ENCODE measurements at places on chromosomes 5 and 9.

- no peak for DNase-seq
Measured at GRCh38 chr9:94807556-94807955, 81.1 kb downstream of the AOPEP start.

GRCh38 chr9:4788703-4789102, 4.0 kb upstream of the RCL1 start:
- no peak for DNase-seq

DNA sequence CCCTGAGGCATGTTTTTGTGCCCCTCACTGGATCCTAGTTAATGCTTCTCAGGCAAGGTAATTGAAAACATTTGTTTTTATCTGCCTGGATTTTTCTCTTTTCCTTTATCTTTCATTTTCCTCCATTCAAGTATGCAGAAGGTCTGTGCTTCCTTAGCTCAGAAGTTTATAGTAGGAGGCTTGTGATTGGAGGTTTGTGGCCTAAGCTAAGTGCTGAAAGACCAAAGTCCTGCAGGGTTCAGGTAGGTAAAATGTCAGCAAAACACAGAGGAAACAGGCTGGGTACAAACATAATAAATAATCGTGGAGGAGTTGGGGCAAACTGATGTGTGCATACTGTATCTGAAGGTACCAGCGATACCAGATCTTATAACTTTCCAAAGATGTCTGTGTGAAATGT, 230.9 kb upstream of the KLF4 start:
- no peak for DNase-seq

DNA sequence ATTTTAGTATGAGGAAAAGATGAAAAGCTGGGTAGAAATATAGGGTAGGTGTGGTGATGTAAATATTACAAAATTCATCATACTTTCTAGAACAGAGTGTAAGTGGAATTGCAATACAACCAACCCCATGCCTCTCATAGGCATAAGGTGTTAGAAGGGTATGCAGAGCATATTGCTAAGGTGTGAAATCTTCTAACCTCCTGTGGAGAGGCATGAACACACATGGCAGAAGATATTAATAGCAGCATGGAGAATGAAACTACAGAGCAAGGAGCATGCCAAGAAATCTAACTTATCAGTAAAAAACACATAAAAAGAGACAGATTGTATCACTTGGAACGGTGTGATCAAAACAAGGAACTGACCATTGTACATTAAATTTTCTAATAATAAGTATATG, 441.5 kb downstream of the CDH18 start:
- no peak for DNase-seq

GRCh38 chr9:27664121-27664779, 91.0 kb upstream of the C9orf72 start:
- no peak for DNase-seq

GRCh38 chr5:35115920-35116319, 68.2 kb upstream of the AGXT2 start:
- no peak for DNase-seq

DNA sequence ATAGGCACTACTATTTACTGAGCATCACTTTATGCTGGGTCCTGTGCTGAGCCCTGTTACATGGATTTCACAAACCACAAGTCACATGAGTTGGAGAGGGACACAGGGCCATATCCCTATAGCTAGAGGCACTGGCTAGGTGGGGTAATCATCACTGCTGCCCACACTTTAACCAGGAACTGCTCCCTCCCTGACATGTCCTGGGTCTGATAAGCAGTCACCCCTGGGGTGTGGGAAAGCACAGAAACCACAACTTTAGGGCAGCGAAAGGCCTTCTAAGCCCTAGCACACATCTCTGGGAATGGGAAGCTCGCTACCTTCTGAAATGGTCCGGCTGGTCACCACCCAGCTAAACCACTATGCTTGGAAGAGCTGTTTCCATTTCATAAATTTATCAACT, 15.0 kb downstream of the TBC1D2 start:
- no peak for DNase-seq

Measured in femur (tissue), 1 donor.